ENCODE measurements at places on chromosomes 4 and X.

DNA sequence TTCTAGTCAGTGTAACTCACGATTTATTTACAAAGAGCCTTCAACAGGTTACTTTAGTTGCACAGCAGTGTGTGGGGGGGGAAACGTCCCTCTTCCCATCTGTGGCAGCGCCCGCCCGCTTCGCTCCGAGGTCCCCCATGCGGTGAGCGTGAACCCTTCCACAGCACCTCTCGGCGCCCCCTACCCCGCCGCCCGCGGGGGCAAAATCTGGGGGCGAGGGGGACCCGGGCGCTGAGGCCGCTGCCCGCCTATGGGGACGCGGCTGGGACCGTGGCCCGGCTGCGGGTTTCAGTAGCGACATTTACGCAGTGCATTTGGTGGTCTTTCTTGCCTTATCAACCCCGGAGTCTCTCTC lies 6.4 kb downstream of the NKX6-1 start:
- DNase-seq = no peak

GRCh38 chr4:55807556-55807955 lies 12.0 kb upstream of the EXOC1L start:
- no peak for DNase-seq

DNA sequence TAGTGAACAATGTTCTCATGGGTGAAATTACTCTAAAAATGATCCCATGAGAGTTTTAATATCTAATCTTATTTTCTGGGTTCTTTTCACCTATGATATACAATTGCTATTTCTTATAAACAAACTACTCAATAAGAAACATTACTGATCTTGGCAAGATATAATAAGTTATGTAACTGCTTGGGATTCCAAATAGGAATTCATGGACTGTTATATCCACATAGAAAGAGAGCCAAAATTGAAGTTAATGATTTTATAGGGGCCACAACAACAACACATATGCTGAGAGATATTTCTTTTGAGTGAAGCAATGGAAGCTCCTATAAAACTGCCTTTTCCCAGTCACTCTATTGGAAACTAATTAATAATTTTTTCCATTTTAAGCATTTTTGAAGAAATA lies 90.4 kb upstream of the TLL1 start:
- no peak for DNase-seq

DNA sequence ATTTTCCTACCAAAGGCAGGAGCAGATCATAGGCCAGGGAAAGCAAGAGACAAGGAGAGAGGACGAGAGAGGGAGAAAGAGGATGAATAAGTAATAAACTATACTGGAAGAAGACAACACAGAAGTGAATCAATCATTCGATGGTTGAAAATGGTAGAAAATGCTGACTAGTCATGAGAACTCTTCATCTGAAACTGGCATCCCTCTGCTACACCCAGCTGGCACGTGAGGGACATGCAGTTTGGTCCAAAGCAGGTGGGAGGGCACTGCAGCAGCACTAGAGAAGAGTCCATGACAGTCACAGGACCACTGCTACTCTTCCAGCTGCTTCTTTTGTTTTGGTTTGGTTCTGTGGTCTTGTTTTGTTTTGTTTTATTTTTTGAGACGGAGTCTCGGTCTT lies 74.1 kb downstream of the AFAP1 start:
- DNase-seq = no peak

GRCh38 chrX:33053001-33053400 lies 158.3 kb downstream of the DMD start:
- DNase-seq = no peak

DNA sequence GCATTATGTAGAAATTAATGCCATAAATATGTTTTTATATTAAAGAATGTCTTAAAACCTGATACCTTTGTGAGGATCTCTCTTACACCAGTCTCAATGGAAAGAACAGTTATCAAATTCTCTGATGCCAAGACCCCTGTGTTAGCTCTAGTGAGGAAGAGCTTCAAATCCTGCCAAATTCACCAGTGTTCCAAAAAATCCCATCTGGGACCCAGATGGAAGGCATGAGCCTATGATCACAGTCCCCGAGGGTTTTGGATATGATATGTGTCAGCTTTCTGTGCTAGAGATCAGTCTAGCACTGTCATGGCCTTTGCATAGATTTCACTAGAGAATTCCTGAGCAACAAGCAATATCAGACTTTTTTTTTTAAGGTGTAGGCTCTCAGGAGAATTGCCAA lies 412.1 kb downstream of the UBE2NL start:
- DNase-seq = no peak

- no peak for DNase-seq
Measured at GRCh38 chr4:2142630-2143427, 83.7 kb downstream of the NAT8L start.

GRCh38 chr4:89661173-89661899 lies 175.6 kb downstream of the SNCA start:
- DNase-seq = no peak

DNA sequence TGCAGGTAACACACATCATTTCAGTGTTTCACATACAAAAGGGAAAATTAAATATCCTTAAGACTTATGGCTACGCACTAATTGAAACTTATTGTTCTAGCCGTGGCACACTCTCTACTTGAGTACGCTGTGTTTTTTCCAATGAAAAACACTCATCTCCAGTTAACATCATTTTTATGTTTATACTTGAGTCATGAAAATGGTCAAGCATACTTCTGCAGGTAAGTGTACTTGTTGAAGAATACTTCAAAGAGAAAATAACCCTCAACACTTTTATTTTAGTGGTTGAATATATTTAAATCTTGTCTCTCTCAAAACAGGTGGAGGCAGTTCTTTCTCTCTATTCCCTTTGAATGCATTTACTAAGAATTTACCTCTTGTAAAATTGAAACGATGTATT lies 538.7 kb upstream of the PCDH7 start:
- no peak for DNase-seq

- DNase-seq = no peak
Measured at GRCh38 chr4:83855044-83855443, 319.1 kb downstream of the GPAT3 start.

GRCh38 chrX:78725287-78725686 lies 22.2 kb upstream of the LPAR4 start:
- DNase-seq = no peak

DNA sequence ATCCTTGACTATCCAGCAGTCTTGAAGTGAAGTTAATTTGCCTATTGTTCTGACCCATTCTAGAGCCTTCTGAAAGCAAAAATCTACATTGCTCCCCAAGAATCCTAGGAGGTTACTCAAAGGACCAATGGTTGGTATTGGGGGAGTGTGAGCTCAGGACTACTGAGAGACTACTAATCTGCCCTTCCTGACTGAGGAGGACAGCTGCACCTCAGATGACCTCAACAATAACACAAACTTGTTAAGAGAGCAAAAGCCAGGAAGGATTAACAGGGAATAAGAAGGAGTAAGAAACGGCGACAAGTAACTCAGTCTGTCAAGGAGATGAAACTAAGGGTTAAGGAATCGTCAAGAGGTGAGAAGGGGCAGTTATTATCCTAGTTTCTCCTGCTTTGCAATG lies 43.4 kb downstream of the IDS start:
- DNase-seq = no peak

DNA sequence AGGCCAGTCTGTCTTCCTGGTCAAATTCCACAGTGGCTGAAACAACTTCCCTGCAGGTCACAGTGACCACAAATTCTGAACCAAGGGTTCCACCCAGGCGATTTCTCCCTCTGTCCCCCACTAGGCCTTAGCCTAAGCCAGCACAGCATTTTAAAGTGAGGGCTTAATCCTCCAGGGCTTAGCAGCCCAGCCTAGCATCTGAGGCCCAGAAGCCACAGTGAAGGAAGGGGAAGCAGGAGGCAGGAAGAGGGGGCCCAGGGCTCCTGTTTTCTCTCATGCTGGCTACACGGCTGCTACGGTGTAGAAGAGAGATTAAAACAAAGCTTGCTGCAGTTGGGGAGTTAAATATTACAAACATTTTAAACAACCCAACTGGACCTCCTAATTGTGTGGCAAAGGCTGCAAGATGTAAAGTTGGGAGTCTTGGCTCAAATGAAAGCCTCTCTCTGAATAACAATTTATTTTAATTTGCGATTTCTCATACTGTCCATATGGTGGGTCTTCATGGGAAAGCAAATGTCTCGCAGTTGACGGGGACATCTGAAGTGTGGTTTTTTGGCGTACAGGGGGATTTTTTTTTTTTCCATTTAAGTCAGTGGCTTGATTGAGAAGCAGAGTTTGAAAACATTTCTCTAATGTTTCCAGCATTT lies 170.8 kb upstream of the RAI2 start:
- DNase-seq = no peak

- no peak for DNase-seq
Measured at GRCh38 chr4:40812856-40813255, 63.1 kb downstream of the NSUN7 start.

- DNase-seq = no peak
Measured at GRCh38 chr4:80989921-80990544, 40.5 kb upstream of the BMP3 start.

DNA sequence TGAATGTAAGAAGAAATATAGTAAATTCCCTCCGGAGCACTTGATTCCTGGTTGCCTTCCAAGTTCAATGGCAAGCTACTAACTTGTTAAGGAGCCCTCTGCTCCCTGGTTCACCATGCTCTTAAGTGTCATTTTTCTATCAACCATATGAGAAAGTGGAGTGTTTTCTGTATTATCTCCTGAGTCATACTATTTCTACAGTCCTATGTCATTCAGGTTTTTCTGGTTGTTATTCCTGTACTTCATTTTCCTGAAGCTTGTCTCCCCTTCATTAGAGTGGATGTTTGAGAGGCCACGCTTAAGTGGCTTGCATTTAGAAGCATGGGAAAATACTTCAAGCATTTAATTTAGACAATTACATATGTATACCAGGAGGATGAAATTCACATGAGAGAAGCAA lies 14.7 kb upstream of the EPGN start:
- no peak for DNase-seq

GRCh38 chrX:53324085-53324484 lies 42.7 kb upstream of the IQSEC2 start:
- DNase-seq = no peak

- DNase-seq = no peak
Measured at GRCh38 chr4:178937130-178937529, 1494.9 kb upstream of the AGA start.

GRCh38 chr4:167114416-167114971 lies 119.8 kb downstream of the SPOCK3 start:
- DNase-seq = no peak

GRCh38 chr4:40956721-40957255 lies 207.0 kb downstream of the NSUN7 start:
- no peak for DNase-seq

GRCh38 chr4:69239557-69240168 lies 25.1 kb upstream of the UGT2B11 start:
- DNase-seq = no peak
